Mesenteric fat pad (tissue), 1 donor: ENCODE measurements at places on chromosomes 2 and 18.

GRCh38 chr2:204260162-204260877, 285.0 kb upstream of the PARD3B start:
- no peak for DNase-seq

- no peak for DNase-seq
Measured at GRCh38 chr18:63783394-63783793, 8.2 kb downstream of the SERPINB7 start.

- no peak for DNase-seq
Measured at GRCh38 chr2:238706163-238706562, 141.7 kb upstream of the TWIST2 start.

DNA sequence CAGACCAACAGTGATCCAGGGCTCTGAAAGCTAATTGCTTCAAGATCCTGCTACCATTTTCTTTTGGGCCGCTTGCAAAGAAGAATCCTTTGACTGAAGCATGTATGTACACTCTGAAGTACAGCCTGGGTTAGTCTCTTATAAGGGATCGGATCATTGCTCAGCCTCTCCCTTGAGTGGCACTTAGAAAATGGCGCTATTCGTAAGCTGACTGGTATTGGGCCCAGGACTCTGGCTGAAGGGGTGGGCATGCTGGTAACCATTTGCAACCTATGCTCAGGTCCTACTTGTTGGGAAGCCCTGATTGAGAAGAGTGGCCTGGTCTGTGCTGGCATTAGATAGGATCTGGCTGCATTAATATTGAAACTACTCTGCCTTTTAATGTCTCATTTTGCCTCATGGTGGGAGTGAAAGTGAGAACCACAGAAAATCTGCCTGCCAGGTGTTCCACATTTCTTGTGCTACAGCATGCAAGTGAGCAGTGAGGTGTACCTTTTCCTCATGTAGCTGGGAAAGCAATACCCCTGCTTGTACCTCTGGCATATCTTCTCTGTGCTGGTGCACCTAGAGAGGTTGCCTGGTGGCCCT, 661 bp upstream of the MGAT5 start:
- DNase-seq: no peak

- DNase-seq: peak; percentile 47
Measured at GRCh38 chr2:109135359-109136197, 6.6 kb downstream of the SH3RF3 start.

DNA sequence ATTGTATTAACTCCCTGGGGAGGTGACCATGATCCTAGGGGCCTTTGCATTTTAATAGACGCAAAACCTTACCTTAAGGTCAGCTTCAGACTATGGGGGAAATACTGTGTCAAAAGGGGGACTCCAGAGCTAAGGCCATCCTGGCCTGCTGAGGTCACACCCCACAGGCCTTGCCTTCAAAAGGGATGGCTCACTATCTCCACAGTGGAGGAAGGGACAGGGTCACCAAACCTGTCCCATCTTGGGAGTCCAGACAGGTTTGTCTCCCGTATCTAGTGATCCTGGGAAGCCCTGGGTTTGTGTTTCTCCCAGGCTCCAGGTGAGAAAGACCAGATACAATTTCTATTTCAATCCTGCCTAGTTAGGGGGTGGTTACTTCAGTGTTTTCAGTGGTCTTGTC, 24.9 kb downstream of the CAPN14 start:
- DNase-seq: no peak

DNA sequence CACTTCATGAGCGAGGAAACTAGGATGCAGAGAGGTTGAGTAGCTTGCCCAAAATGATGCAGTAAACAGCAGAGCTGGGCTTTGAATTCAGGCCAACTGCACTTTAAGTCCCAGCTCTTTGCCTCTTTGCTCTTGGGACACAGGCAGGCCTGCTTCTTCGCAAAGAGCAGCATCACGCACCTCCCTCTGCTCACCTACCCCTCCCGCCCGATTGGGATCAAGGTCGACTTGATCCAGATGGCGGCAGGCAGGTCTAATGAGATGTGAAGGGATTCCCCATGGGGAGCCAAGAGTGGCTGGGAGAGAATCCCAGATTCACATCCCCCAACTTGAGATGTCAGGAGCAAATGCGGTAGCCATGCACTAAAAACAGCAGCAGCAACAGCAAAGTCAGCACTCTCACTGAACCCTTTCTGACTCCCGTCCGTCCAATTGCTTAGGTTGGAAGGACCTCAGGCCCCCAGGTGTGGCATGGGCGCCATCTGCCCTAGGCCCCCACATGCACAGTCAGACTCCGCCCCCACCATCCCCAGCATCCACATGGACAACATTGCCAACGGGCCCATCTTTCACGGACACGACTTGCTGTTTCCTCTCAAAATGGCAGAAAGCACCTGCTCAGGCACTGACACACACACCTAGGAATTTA, 84.3 kb upstream of the MAP4K4 start:
- no peak for DNase-seq

DNA sequence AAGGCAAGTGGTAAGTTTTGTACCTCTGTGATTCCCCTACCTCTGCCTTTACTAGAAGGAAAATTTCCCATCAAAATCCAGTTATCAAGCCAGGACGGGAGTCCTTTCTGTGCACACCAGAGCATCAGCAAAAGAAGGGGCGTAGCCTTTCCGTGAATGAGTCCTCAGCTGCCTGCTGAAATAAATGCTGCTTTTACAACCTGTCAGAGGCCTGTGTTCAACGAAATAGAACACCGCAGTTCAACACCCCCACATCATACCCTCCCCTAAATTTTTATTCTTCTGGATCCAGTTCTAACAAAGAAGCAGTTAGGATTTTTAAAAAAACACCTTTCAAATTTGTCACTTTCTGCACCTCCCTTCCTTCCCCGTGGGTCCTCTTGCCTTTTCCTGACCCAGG, 135.8 kb downstream of the SETBP1 start:
- no peak for DNase-seq

DNA sequence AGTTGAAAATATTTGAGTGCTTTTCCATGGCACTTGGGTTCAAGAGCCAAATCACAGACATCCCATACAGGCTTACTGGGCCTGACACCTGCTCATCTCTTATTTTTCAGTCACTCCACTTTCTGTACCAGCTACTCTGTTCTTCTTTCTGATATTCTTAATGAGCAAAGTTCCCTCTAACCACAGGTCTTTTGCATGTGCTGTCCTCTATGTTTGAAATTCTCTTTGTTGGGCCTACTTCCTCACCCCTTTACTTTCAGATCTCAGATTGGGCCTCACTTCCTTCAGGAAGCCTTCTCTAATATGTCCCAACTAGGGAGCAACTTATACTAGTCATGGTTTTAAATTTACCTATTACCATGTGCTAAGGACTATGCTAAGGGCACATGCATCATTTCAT, 81.8 kb upstream of the RBMS1 start:
- no peak for DNase-seq

DNA sequence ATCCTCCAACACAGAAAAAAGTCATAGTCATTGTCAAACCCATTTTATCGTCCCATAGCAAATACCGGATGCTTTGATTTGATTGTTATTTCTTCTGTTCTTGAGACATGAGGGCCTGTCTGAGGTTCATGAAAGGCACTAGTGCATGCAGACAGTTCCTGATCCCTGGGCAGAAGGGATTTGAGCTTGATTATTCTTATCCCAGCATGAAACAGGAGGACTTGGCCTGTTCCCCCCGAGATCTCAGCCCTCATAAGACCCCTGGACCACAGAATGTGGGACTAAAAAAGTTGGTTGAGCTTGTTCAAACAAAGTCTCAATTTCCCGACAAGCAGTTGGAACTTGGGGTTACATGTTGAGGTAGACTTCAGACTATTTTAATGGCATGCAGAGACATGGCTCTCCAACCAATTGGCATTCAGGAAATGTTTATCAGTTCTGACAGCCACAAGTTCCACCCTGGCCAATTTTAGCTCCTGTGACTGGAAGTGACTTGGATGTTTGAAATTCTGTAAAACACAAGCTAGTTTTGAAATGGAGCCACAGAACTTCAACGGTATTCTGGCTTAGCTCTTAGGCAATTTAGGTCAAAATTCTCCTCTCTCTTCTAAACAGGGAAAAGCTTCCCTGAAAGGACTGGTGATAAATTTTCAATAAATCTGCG, 366.9 kb upstream of the SLC14A2 start:
- DNase-seq: no peak

DNA sequence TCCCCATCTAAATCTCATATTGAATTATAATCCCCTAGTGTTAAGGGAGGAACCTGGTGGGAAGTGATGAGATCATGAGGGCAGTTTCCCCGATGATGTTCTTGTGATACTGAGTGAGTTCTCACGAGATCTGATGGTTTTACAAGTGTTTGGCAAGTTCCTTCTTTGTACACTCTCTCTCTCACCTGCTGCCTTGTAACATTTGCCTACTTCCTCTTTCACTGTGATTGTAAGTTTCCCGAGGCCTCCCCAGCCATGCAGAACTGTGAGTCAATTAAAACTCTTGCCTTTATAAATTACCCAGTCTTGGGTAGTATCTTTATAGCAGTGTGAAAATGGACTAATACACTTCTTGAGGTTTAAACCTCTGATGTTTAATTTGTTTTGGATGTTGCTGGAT, 177.5 kb downstream of the CD8B2 start:
- no peak for DNase-seq

- peak; percentile 14 for DNase-seq
Measured at GRCh38 chr2:20436716-20437470, 10.0 kb upstream of the RHOB start.

DNA sequence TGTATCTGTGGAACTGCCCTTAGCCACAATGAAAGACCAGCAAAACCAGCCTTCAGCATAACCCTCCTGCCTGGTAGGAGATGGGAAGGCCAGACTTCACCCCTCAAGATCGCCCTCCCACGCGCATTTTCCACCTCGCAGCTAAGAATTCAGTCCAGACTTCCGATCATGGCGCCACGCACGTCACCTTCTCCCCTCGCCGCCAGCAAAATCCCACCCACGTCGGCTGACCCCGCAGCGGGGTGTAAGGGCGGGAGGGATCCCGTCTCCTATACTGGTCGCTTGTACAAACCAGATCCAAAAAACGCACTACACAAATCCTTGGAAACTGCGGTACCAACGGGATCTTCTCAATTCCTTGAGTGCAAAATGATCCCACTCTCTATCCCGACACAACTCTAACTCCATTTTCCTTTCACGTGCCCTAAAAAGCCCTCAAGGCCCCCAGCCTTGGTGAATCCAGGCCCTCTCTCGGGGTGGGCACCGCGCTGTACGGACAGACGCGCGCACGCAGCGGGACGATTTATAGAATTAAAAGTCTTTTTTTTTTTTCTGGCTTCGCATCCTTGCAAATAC, 1.0 kb upstream of the BMPR2 start:
- DNase-seq: no peak

DNA sequence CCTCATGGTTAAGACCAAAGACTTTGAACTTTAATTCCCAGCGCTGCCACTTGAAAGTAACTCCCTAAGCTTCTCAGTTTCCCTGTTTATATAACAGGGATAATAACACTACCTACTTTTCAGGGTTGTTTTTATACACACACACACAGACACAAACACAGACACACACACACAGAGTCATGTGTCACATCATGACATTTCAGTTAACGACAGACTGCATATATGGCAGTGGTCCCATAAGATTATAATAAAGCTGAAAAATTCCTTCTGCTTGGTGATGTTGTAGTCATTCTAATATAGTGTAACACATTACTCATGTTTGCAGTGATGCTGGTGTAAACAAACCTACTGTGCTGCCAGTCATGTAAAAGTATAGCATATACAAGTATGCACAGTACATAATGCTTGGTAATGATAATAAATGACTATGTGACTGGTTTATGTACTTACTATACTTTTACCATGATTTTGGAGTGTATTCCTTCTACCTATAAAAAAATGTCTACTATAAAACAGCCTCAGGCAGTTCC, 89.2 kb upstream of the ITGA4 start:
- no peak for DNase-seq

- no peak for DNase-seq
Measured at GRCh38 chr2:169490834-169491233, 11.5 kb downstream of the BBS5 start.

DNA sequence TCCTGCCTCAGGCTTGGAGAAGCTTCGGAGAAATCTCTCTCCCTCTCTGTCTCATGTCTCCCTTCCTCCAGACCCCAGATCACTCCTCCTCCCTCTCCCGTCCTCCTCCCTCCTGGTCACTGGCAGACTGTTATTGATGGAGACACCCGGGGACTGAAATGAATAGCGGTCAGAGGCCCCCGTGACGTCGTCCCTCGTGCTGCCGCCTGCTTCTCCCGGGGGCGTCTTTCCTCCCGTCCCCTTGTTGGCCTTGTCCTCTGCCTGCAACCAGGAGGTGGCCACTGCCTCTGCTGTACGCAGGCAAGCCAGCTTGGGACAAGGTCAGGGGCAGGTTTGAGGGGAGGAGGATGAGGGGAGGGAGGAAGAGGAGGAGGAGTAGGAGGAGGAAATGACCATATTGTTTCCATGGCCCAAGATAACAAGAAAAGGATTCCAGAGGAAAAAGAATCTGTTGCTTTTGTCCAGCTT, 78.2 kb downstream of the CELF4 start:
- DNase-seq: no peak

DNA sequence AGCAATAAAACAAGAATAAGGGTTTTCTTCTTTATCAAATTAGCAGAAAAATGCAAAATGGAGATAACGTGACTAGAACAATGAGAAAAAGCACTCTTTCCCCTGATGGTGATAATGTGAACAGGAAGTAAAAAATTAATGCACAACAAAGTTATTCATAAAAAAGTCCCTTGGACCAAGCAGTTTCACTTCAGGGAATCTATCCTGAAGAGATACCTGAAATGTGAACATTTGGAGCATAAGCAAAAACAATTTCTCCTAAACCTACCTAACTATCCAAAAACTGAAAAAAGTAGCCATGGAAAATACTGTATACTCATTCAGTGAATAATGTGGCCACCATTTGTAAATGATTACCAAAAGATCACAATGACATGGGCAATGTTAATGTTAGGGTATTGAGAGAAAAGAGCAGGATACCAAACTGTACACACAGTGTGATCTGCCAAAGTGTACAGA, 48.7 kb downstream of the TRIP12 start:
- no peak for DNase-seq

DNA sequence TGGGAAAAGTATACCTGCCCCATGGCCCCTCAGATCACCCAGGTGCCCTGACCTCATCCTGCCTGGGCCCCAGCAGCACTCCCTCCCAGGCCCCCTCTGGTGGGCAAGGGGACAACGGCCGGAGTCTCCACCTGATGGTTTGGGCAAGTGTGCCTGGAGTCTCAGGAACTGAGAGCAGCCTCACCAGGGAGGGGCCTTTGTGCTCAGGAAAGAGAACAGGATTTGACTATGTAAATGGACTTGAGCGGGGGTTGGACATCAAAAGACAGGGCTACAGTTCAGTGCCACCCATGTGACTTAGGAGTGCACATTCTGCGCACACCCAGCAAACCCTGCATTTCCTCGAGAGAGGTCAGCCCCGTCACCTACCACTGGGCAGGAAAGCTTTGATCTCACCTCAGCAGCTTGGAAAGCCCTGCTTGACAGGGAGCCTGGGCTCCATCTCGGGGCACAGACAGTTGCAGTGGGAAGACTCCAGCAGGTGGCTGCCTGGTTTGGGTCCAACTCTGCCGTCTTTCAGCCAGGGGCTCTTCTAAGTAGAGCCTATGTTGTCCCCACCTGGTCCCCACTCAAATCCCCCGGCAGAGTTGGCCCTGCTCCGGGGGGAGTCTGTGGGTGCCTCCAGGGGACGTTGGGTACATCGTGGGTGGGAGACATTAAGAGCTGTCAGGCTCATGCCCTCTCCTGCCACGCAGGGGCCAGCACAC, 3.3 kb downstream of the INPP5D start:
- peak; percentile 74 for DNase-seq

- no peak for DNase-seq
Measured at GRCh38 chr2:138819964-138820363, 39.8 kb upstream of the NXPH2 start.

- DNase-seq: no peak
Measured at GRCh38 chr2:26679867-26680266, 12.7 kb upstream of the KCNK3 start.

- DNase-seq: no peak
Measured at GRCh38 chr2:221567231-221567760, 4.8 kb downstream of the EPHA4 start.
